ENCODE measurements at places on chromosomes 4 and X.

DNA sequence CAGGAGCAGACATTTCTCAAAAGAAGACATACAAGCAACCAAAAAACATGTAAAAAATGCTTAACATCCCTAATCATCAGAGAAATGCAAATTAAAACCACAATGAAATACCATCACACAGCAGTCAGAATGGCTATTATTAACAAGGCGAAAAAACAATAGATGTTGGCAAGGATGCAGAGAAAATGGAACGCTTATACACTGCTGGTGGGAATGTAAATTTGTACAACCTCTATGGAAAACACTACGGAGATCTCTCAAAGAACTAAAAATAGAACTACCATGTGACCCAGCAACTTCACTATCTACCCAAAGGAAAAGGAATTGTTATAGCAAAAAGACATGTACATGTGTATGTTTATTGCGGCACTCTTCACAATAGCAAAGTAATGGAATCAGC is 71.5 kb downstream of the PPP4R3C start:
- DNase-seq, result no peak

DNA sequence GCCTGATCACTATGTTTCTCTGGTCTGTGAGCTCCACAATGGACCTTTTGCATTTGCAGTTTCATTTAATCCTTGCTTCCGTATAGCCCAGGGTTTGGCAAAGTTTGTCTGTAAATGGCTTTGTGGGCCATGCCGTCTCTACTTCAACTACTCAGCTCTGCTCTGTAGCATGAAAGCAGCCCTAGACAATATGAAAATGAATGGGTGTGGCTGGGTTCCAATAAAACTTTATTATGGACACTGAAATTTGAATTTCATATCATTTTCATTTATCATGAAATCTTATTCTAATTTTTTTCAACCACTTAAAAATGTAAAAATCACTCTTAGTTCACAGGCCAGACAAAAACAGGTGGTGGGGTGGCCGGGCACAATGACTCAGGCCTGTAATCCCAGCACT is 41.5 kb downstream of the ACE2 start:
- DNase-seq, result no peak

- DNase-seq, result no peak
Observed at GRCh38 chr4:176238826-176239225, 30.2 kb downstream of the ASB5 start.

GRCh38 chr4:166823848-166824247 is 410.4 kb downstream of the SPOCK3 start:
- DNase-seq, result no peak

DNA sequence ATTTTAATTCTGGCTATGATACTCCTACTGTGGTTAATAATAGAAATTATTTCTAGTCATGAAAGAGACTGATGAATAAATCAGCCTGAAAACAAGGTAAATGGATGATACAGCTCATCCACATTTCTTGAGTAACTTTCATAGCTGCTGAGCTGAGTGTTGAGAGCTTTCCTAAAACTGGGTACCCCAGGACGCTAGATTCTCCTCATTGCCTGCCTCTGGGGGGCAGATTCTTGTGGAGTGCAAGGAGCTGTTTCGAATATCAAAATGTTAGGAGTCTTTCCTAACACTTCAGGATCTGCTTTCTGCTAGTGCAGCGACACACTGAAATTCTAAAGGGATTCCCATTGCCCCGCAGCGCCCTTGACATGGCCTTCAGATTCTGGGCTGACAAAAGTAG is 2.1 kb downstream of the MND1 start:
- DNase-seq, result no peak

- no peak for DNase-seq
Observed at GRCh38 chr4:47667552-47667951, 170.3 kb downstream of the CORIN start.

- DNase-seq, result no peak
Observed at GRCh38 chr4:152278505-152279233, 257.2 kb downstream of the FBXW7 start.

DNA sequence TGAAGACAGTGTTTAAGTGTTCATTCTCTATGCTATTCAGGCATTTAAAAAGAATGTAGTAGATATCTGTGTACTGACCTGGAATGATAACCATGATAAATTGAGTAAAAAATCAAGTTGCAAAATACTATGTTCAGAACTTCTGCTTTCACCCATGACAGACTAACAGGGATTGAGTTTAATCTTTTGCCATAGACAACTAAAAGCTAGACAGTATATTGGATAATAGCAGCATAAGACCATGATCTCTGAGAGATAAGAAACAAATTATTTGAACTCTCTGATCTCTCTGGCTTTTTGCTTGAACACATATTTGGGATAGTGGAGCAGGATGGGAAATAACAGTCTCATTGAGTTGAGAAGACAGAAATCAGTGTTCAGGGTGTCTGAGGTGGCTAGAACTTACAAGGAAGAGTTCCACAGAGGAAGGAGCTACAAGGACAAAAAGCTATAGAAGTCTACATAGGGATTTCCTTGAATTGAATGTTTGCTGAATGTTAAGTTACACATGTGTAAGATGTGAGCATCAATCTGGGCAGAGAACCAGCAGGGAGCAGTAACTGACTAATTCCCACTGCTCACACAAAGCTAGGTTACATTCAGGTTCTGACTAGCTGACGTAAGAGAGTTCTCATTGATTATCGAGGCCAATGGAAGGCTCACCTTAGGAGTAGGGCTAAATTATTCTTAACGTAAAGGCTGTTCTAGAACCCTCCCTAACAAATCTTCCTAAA is 60.4 kb downstream of the SLC30A9 start:
- no peak for DNase-seq

DNA sequence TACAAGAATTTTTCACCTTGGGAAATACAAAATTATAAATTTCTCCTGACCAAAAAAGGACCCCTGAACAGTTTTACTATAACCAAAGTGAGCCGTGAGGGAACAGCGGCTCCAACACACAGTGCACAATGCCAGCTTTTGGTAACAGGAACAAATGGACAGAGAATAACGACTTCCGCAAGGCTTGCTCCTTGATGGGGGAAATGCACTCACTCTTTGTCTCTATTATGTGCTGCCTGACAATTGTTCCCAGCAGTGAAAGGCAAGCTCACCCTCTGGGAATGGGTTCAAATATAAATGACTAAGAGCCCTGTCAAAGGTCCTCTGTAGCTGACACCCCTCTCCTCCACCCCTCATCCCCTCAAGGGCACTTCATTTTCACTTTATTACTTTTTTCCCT is 325.8 kb upstream of the GALNT7 start:
- DNase-seq, result no peak

DNA sequence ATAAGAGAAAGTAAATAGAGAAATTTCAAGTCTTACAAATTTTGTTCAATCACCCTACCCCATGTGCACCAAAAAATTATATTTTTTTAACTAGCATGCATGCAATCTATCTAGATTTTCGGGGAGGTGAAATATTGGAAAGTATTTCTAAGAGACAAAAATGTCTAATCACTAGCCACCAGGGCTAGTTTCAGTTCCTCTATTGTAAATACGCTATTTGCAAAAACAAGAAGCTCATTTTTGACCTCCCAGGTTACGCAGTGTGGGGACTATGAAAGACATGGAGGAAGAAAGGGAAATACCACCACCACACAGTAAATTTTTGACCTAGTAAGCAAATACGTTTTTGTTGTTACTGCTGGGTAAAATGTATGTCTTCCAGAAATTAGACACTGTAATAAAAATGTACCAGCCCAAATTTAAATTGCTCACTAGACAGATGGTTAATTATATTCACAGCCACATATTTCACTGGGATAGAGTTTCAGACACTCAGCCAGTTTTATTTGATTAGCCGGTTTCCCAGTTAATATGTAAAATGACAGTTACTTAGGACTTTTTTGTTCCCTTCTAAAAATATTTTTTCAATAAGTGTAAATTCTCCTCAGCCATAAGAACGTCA is 2.2 kb downstream of the NEXMIF start:
- DNase-seq, result no peak

DNA sequence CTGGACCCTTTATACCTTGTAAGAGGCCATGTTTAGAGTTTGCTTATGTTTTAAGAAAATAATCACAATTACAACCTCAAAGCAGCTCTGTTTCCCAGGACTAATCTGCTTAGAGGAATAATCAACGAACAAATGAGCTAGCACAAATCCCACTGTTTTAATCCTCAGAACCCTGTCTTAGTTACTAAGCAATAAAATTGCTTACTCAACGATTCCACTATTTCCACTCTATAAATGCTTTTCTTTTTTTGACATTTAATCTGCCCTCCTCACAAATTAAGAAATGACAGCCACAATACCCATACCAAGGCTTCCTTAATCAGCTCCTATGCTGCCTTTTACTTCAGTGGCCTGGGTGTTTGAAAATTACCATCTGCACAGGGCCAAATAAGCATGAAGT is 48.8 kb downstream of the FAM120C start:
- DNase-seq, result no peak

- no peak for DNase-seq
Observed at GRCh38 chrX:64204701-64205440, 637 bp downstream of the AMER1 start.

DNA sequence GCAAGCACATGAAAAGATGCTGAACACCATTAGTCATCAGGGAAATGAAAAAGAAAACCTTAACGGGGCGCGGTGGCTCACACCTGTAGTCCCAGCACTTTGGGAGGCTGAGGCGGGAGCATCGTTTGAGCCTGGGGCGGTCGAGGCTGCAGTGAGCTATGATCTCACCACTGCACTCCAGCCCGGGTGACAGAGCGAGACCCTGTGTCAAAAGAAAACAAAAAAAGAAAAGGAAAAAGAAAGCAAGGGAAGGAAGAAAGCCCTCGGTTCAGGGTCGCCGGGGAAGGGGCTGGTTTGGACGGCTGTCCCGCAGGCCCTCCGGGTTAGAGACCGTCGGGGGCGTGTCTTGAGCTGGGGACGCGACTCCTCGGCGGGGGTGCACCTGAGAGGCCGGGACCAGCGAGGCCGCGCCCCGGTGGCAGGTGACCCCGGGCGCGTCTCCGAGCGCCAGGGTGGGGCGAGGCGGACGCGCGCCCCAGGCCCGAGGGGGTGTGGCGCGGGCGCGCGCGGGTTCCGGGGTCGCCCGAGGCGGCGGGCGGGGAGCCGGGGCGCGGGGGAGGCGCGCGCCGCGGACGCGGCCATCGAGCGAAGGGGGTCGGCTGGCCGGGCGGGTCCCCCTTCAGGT is 478 bp upstream of the PLXNA3 start:
- peak; percentile 75 for DNase-seq

GRCh38 chrX:104310657-104311254 is 56.0 kb upstream of the ESX1 start:
- DNase-seq, result no peak

Measured in CD4-positive, alpha-beta T cell treated with Interleukin-21 for 1 hour (primary cell).